ENCODE measurements at places on chromosomes 13 and 19.

GRCh38 chr13:92150606-92151005 lies 752.2 kb downstream of the GPC5 start:
- no peak for DNase-seq

DNA sequence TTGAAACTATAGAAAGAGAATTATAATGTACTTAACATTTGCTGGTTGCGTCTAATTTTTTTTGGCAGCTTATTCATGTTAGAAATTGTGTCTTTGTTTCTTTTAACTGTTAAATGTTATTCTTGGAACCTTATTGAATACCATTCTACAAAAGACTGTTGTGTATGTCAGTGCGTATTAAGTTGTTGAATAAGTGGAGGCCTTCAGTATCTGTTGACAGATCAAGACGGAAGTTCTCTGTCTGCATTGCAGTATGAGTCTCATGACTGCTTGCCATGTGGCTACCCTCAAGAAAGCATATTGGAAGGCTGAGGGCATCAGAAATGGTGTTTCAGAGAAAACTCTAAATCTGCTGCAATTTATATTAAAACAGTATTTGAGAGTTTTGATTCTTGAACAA lies 8.5 kb downstream of the UBA2 start:
- no peak for DNase-seq

DNA sequence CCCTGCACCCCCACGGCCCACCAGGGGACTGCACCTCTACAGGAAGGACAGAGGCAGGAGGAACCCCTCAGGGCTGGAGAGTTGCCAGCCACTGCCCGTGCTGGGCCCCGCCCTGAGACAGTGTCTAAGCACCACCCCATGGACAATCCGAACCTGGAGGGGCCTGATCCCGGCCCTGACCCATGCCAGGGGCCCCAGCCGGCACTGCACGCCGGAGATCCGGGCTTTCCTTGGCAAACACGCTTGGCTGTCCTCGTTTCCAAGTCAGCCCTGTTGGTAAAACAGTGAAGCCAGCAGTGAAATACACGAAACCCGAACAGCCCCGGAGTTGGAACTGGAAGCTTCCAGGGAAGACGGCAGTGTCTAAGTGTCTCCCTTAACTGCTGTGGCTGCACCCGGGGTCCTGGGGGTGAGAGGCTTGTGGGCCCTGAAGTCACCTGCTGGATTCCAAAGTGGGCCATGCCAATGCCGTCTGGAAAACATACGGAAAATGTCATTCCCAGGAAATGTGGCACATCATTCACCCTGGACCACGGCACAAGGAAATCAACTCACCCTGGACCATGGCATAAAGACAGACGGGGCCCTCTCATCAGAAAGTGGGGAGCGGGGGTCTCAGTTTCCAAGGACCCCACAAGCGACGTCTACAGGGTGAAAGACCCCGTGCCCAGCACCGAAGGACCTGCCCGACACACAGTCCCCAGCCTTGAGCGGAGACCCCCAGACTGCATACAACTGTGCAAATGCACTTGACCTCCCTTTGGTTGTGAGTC lies 30.9 kb downstream of the RASA3 start:
- no peak for DNase-seq

- DNase-seq: no peak
These were observed 9.3 kb upstream of the ACP4 start for GRCh38 chr19:50780753-50781435.

DNA sequence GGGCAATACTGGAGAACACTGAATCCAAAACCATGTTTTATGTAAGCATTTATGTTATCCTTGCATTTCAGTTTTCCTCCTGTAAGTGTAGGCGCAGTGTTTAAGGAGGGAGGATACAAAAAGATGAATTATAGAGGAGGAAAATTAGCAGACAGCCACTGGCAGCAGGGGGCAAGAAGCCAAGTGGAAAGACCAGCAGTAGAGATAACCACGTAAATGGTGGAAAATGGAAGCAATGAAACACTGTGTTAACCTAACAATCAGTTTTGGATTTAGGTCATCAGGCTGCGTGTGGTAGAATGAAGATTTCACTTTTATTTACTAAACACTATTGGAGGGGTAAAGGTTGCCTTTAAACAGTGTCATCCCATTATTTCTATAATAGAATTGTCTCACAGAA lies 447.3 kb downstream of the GPC6 start:
- DNase-seq: no peak
